ENCODE measurements at places on chromosomes 5 and 9.
A peak's percentile ranks its signal among the peaks of the same experiment; 100 is the strongest.

DNA sequence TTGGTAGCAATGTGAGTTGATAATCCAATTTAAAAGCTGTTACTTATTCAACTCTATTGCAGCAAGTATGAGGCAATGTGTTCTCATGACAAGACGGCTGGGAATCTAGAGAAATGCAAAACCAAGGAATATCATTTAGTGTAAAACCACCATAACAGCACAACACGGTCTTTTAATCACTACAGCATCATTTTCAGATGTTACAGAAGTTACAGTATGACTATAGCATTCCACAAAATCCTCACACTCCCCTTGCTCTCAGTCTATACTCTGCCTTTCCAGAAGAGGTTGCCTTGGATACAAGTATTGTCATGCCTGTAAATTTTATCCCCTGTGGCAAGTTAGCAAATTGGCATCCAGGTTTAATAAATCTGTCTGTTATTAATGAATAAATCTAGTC, 28.6 kb upstream of the TAS2R1 start:
- no peak for DNase-seq

GRCh38 chr5:52331725-52332124, 456.0 kb upstream of the ITGA1 start:
- DNase-seq: no peak

DNA sequence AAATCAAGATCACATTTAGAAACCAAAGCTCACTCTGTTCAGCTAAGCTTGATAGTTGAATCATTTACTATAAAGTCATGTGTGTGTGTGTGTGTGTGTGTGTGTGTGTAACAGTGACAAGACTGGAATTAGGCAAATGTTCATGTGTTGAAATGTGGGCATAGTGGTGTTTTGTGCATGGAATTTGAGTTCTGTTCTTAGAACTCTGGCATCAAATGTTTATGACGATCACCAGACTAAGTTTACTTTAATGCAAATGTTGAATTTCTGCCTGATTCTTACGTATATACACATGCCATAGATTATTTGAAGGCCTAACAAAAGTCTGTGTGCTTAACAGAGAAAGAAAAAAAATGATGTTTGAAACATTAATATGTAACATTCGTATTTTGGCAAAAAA, 72.8 kb upstream of the COL5A1 start:
- DNase-seq: no peak

DNA sequence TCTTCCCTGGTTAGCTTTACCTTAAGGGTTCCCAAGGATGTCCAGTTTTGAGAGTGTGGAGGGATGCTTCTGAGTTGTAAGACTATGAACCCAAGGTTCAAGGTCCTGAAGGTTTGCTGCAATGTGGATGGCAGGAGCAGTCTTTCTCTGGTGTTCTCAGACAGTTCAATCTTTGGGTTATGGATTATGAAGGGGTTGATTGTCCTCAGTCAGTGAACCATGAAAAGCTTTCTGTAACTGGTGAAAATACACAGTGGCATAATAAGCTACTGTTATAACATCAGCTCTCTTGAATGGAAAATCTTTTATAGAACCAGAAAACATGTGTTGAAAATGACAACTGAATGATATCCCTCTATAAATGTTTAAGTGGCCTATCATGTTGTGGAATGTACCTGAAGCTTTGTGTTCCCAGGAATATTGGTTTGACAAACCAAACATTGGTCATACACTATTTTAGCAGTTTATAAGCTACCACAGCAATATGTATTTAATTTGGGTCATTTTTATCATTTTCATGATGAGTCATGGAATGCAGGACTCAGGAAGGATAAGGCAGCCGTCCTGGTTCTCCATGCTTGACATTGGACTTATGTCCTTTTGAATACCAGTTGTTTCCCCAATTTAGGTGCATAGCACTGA, 1041.8 kb upstream of the ARRDC3 start:
- DNase-seq: no peak

GRCh38 chr5:73499187-73499586, 945 bp downstream of the BTF3 start:
- DNase-seq: no peak

GRCh38 chr5:181059297-181060230, 19.5 kb downstream of the BTNL9 start:
- DNase-seq: no peak

DNA sequence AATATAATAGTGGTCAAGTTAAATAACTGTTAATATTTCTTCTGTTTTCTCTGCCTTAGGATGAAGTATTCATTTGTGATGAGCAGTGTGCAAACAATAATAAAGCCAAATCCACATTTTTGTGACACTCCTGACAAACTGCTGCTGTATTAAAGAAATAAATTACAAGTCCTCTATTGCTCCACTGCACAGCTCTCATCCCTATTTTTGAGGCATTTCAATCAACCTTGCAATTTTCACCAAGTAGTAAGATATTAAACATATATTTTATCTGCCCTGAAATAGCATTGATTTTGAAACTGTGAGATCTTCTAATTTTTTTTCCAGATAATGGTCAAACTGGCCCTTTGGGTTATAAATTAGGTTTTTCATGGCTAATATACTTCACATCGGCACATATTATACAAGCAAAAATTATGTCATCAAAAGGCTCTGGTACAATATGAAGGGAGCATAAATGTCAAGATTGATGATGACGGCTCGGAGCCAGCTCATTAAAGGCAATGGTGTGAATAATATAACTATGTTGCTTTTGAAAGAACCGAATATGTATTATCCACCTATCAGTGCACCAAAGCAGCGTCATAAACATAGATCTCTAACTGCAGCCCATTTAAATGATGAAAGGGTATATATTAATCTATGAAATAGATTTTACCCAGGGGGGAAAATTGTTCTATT, 764.9 kb downstream of the DNAH5 start:
- DNase-seq: no peak

- DNase-seq: peak; percentile 1
Measured at GRCh38 chr5:74543162-74543995, 97.1 kb downstream of the ENC1 start.

DNA sequence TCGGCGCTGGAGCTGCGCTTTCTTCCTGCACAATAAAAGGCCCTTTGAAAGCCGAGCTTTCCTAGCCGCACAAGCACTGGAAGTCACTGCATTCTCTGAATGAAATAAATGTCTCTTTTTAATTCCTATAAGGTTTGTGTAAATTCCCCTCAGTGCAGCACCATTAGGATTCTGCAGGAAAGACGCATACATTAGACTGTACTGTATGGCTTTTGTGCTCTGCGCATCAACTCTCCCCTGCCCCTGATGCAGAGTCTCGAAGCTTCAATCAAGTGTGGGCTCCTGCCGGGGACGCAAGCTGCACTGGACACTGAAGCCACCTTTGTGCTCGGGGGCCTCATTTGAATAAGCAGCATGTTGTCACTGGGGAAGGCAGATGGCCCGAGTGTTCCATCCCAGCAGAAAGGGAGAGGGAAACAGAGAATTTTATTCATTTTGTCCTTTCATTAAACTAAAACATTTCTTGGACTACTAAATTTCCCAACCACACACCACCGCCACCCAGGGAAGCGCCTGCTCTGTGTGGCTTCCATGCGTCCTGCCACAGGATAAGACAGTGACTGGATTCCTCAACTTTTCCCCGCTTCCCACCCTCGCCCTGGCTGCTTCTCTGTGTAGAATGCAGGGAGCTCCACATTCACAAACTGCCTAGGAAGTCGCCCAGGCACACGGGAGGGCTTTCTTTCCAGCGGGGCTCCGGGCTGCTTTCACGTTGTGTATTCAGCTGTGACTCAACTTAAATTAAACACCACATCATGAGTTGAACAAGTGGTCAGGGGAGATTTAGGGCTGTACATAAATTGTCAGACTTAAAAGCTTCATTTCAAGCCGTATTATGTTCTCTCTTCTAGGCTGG, 635.4 kb downstream of the IRX1 start:
- DNase-seq: peak; percentile 35

- no peak for DNase-seq
Measured at GRCh38 chr5:83528439-83528769, 56.9 kb downstream of the VCAN start.

DNA sequence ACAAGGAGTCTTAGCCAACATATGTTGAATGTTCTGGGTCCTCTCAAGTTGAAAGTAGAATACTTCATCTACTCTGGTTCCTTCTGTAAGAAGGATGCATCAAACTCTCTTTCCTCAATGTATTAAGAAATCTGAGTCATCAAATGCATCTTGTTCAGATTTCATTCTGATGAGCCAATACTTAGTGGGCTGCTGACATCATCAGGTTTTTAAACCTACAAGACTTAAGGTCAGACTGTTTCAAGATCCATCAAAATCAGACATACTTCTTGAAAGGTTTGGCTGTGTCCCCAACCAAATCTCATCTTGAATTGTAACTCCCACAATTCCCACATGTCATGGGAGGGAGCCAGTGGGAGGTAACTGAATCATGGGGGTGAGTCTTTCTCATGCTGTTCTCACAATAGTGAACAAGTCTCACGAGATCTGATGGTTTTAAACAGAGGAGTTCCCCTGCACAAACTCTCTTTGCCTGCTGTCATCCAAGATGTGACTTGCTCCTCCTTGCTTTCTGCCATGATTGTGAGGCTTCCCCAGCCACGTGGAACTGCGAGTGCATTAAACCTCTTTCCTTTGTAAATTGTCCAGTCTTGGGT, 168.8 kb downstream of the RAPGEF6 start:
- DNase-seq: no peak

DNA sequence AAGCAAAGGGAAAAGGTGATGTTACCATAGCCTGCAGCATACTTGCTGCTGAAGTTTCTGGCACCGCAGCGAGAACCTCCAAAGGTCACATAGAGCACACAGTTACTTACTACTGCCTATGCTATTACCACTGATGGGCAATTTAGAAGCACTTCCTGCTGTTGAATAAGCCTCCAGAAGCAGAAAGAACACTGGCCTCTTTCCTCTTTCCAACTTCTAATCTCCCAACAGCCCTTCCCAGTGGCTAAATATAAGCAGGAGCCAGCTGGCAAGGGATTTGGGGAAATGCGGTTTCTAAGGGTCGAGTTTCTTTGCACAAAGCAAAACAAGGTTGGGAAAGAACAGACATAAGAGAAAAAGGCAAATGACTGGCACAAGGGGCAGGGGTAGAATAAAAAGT, 669.2 kb upstream of the ACO1 start:
- DNase-seq: peak; percentile 44

GRCh38 chr5:82614706-82615105, 336.6 kb upstream of the RPS23 start:
- no peak for DNase-seq

DNA sequence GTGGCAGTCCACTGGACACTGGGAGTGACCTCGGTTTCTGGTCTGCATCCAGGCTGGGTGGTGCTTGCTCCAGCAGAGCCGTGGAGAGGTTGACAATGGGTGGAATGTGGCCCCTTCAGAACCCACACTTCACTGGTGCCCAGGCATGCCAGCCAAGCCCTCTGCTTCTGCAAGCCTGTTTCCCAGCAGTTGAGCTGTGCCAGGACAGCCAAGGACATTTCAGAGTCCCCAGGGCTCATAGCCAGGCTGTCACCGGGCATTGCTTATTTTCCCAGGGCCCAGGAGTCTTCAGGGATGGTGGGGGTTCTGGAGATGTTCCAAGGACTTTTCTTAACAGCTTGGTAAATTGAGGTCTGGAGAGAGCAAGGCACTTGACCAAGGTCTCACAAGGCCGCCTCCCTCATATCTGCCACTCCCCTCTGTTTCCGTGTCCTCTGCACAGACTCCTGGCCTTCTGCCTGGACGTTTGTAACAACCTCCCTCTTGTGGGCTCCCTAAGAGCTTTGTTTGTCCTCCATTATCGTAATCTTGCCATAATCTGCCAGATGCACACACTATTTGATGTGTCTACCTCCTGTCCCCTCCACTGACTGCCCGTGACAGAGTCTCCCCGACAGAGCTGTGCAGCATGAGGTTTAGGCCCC, 3.8 kb upstream of the NDST1 start:
- peak; percentile 81 for DNase-seq

DNA sequence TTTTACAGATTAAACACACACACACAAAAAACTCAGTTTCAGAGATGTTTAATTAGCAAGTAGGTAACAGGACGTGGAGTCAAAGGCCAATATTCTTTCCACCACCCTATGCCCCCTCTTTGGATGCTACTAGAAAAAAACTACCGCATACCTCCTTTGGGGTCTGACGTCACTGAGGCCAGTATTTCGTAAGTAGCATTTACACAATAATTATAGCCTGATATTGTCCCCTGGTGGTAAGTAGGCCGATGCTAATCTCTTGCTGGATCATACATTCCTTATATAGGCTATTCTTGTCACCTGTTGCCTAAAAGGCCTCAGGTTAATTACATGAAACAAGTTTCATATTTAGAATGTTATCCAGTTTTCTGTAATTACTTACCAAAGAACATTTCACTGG, 21.0 kb upstream of the SMARCA2 start:
- no peak for DNase-seq

DNA sequence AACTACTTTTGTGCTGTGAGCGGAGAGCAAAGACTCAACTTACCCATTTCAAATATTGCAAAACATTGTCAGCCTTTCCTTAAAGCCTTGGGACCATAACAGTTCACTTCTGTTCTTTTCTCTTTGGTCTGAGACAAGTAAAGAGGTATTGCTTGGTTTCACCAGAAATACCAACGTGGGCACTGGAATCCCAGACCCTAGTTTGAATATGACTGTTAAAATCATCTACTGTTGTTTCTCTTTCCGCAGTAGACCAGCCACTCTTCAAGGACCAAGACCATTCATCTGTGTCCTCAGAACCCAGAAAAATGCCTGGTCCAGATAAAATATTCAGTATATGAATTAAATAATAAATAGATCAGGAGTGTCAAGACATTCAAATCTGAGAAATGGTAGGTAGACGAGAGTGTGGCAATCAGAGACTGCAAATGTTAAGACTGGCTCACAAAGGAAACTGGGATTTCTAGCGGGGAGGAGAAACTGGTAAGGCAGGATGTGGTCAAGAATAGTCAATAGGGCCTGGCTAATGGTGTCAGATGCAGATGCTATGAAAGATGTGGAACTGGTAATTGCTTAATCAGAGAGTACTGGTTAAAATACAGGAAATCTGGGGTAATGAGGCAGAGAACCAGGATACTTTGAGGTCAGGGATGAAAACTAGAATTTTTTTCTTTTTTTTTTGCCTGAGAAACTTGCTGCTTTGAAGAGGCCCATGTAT, 82.1 kb upstream of the IL33 start:
- no peak for DNase-seq

DNA sequence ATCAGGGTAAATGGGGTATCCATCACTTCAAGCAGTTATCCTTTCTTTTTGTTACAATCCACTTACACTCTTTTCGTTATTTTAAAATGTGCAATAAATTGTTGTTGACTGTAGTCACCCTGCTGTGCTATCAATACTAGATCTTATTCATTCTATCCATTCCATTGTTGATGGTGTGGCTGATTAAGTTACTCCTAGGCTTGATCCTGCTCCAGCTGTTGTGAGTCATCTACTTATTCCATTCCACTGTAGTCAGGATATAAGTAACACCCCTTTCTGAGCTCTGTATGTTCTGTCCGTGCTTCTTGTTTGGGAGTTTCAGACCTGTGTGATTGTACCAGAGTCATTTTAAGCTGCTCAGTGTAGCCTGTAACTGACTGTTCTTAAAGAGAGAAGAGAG, 122.5 kb upstream of the RUSC2 start:
- no peak for DNase-seq

DNA sequence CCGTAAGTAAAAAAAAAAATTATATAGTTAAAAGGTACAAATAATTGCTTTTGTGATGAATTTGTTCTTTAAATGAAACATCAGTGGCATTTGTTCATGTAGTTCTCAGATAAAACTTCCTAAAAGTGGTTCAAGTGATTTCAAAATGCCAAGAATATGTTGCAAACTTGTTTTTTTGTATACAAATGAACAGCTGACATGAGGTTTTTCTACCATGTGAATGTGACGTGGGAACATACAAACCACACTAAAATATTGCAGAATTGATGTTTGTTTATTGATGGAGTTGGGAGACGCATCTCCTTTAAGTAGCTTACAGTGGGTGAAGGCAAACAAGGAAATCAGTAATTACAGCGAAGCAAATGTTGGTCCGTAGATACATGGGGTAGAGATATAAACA, 16.9 kb downstream of the BASP1 start:
- DNase-seq: no peak
